Left lobe of liver (tissue), 2 donors: ENCODE measurements at places on chromosomes 4 and X. TPM values are rescaled to one million over a fixed set of nuclear protein-coding genes. Genes with fewer than 3 reads are reported as not detected.

The SLC10A6 gene
- total RNA-seq: 0.20 TPM

GRCh38 chr4:45241976-45242375 lies 515.6 kb upstream of the GNPDA2 start:
- DNase-seq: no peak

The MAGEA11 gene
- not detected for total RNA-seq

DNA sequence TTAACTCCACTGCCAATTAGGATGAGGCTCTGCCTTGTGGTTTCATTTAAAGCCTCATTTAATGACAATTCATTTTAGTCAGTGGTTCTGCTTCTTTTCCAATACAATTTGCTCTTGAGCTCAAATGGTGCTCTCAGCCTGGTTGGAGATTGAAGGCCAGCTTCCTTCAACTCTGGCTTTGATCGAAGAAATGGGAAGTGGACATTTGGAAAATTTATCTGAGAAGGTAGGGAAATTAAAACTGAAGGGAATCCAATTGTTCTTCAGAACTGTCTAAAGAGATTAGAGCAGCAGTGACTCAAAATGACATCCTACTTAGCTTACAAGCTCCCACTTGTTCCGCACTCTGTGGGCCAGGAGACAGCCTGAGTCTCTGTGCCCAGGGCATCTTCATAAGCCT lies 206.8 kb downstream of the SMARCA1 start:
- DNase-seq: no peak

The TCEAL6 gene
- total RNA-seq: not detected

GRCh38 chr4:168631241-168632162 lies 134.7 kb downstream of the PALLD start:
- DNase-seq: peak; percentile 59

The TENM3 gene
- total RNA-seq: 1.4 TPM

- DNase-seq: no peak
Measured at GRCh38 chr4:144583658-144584057, 62.3 kb upstream of the HHIP start.

GRCh38 chr4:116881077-116881476 lies 204.3 kb downstream of the TRAM1L1 start:
- DNase-seq: no peak

The ZNF718 gene
- 1.6 TPM for total RNA-seq

DNA sequence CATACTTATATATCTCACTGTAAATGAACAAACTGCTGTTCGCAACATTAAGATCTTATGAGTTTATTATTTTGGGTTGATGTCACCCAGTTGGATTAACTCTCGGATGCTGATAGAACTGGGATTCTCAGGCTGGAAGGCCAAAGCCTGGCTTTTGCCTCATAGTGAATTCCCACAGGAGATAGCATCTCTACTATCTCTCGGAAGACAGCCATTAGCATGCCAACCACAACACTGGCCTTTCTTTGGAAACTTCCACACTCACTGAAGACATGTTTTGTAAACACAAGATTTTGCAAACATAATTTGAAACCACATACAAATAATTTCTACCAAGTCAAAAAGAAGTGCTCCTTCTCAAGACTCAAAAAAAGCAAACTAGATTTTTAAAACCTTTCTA lies 4.5 kb upstream of the ATP6AP2 start:
- DNase-seq: no peak

The SAGE1 gene
- total RNA-seq: not detected
